Stimulated activated CD8-positive, alpha-beta memory T cell treated with anti-CD3 and anti-CD28 coated beads, Interleukin-7, amount 100 ng/mL, for 48 hours (primary cell): ENCODE measurements at places on chromosomes 6 and 20.

DNA sequence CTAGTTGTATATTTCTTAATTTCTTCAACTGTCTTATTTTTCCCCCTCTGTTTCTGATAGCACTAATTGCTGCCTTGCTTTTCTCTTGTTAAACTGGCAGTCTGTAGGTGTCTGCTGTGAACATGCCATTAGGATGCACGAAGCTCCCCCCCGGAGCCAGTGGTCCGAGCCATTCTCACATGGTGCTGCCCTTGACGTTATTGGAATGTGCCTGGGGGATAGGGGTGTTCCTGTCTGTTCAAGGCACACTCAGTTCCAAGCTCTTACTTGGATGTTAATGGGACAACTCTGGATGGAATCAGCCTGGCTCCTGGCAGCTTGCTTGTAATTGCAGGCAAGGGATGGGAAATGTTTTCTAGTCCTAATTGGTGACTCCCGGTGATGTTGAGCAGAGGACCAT is 68.4 kb downstream of the RREB1 start:
- no peak for DNase-seq

DNA sequence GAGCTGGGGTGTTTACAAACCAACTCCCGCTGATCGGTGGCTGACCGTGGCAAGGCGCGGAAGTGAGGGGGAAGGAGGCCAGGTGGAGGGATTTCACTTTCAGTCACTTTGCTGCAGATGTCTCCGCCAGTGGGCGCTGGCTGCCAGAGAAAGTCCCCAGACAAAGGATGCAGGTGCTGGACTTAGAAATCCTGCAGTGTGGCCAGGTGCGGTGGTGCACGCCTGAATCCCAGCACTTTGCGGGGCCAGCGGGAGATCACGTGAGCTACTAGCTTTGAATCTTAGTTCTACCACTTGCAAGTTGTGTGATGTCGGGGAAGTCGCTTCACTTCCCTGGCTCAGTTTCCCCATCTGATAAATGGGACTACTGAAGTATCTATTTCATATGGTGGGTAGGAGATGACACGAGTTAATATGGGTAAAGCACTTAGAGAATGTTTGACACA is 180.4 kb downstream of the ZNF217 start:
- peak; percentile 3 for DNase-seq

GRCh38 chr20:46651091-46651962 is at the start of gene SLC13A3:
SLC13A3 (minus strand) TSS chr20:46651459; CDS start chr20:46651421, 38 bp downstream.
- DNase-seq, result no peak

DNA sequence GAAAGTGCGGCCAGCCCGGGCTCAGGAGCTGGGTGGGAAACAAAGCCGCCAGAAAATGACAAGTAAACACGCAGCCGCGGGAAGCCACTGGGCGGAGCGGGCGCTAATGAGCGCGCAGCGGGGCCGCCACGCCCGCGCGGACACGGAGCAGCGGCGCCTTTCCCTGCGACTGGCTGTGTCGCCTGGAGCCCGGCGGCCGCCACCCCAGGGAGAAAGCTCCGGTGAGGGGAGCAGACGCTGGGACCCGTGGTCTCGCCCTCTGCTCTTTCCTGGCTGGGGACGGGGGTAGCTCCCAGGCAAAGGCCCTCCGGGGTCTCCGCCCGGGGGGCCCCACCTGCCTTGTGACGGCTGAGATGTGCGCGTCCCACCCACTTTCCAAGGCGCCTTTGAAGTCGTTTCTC is 54.9 kb downstream of the PRR18 start:
- DNase-seq, result no peak

DNA sequence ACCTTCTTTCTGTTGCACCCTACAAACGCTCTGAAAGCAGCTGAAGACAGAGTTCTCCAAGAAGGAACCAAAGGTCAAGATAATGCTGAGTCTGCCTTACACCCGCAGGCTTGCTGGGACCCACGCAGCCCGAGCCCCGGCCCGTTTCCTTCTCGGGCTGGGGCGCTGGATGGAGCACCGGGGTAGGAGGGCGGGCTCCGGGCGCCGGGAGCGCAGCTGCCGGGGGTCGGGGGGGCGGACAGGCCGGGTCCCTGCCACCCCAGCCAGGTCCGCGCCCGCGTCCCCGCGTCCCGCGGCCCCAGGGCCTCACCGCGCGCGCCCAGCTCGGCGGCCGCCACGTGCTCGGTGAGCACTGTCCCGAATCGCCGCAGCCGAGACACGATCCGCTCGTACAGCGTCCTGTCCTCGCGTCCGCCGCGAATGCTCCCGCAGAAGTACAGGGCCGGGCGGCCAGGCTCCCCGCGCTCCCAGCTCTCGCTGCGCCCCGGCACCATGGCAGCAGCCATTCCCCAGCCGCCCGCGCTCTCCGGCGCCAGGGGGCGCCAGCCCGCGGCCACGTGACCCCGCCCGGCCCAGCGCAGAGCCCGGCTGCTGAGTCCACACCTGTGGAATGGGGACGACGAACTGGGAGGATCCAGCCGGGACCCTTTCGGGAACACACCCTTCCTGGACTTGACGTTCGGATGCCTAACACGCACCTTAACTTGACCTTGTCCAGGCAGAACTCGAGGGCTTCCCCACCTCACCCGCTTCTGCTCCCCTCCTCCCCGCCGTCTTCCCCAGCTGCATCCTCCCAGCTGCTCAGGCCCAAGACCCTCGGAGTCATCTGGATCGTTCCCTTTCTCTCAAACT is at the start of gene DNPH1:
DNPH1 (minus strand) TSS at position 531 of the 852 bp plus-strand sequence; CDS start at position 506, 25 bp downstream.
- peak; percentile 69 for DNase-seq

- no peak for DNase-seq
These were observed 618.7 kb downstream of the PKHD1 start for GRCh38 chr6:51468704-51469103.

- no peak for DNase-seq
These were observed 453.1 kb upstream of the SLC35B3 start for GRCh38 chr6:8888468-8888867.

GRCh38 chr6:134410541-134410940 is 92.6 kb upstream of the SGK1 start:
- no peak for DNase-seq

DNA sequence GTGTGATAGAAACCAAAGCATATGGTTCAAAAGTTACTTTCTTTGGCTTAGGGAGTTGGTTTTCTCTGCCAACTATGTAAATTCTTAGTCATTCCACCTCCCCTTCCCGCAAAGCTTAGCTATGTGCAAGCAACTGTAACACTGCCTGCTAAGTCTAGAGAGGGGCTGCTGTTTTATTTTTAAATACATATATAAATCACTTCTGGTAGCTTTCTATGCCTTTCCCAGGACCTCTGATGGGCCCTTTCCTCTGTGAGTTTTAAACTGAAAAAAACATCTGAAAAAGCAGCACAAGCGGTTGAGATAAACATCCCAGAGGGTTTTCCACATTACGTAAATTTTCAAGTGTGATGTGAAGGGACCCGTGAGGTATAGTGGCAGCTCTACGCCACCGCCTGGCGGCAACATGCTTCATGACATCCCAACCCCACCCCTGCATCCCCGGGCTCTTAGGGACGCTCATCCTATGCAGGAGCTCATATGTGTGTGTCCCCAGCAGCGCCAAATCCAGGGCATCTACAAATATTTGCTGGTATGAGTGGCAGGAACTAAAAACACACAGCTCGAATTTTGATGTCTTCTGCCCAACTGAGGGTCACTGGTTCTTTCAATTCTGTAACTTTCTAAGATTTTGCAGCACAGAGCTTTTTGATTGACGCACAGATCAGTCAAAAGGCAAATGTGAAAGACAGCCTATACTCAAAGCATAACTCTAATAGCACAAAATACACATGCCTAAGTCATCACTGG is 12.7 kb downstream of the SAYSD1 start:
- DNase-seq, result no peak

DNA sequence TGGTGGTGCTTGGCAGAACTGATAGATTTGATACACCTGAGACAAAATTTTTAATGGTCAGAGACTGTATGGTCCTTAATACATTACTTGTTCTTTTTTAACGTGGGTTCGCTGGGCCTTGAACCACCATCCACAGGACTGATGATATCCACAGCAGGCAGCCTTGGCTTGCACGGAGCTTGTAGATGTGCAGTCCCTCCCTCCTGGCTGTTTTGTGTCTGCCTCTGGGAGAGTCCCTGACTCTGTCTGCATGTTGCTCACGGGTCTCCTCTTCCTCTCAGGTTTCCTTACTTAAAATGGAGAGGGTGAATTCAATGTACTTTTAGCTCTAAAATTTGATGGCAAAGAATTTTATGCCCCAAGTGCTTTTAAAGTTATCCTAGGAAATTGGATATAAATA is 17.5 kb downstream of the KIF25 start:
- no peak for DNase-seq

GRCh38 chr6:47075168-47075567 is 33.0 kb upstream of the ADGRF1 start:
- DNase-seq, result no peak

DNA sequence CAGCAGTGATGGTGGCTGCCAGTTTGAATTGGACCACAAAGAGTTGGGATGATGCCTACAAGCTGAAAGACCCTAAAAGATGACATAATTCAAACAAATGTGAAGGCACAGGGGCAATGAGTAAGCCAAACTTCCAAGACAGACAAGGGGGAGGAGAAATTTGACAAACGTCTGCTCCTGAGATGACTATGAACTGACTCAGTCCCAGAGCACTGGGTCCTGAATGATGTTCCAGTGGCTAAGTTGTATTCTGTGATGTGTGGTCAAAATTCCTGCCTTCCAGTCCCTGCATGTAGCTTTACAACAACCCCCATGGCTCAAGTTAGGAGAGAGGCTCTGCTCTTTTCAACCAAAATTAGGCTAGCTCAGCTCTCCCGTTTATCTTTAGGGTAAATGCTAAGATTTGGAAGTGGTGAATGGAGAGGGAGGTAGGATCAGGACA is 86.1 kb upstream of the SIRPA start:
- no peak for DNase-seq

GRCh38 chr6:41288030-41288753 is 1.7 kb upstream of the TREM1 start:
- no peak for DNase-seq

- no peak for DNase-seq
These were observed 1.5 kb downstream of the EPM2A start for GRCh38 chr6:145733810-145734209.

DNA sequence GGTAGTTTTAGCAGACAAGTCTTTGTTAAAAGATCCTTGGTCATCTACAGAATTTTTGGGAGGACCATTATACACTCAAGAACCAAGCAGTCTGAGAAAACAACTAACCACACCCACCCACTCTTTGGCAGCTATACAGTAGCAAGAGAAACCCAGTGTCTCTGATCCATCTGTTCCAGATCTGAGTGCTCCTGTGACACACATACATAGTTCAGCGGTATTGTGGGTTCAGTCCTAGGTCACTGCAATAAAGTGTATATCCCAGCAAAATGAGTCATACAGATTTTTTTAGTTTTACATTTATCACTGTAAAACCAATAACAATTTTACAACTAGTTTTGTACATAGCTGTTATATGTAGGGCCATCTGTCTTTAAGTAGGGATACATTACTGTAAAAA is 47.4 kb upstream of the PAK5 start:
- DNase-seq, result no peak

DNA sequence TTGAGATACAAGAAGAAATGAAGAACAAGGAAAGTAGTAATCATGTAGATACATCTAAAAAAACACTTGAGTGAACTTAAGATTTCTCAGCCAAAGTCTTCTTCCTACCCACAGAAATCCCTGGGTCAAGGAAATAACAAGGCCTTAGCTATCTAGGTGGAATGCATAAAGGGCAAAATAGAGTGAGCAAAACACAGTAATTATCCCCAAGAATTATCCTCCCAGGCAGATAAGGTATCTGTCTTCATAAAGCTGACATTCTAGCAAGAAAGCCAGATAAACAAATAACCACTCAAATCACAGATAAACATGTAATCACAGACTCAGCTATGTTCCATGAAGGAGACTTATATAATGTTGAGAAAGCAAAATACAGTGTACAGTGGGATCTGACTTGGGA is 136.9 kb upstream of the C6orf118 start:
- DNase-seq, result no peak

- DNase-seq, result no peak
These were observed 19.5 kb downstream of the CCDC167 start for GRCh38 chr6:37480118-37480736.

DNA sequence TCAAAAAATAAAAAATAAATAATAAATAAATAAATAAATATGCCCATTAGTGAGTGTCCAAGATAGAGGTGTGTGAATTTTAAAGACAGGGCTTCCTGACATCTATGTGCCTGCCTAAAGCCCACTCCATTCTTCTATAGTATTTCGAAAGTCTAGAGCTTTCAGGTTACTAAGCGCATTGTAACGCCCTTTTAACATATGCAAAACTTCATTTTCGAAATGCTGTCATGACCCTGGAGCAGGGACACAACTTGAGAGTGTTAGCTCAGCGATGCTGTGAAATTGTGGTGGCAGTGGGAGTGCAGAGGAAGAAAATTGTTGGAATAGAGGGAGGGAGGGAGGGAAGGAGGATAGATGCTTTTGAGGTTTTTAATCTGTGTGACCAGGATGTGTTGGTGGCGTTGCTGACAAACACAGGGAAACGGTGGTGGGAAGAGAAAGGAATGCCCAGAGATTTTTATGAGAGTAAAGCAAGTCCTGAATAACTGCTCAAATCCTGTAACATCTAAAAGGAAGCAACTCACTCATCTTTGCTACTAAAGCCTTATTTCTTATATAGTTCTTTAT is 169.3 kb downstream of the ARID1B start:
- no peak for DNase-seq

DNA sequence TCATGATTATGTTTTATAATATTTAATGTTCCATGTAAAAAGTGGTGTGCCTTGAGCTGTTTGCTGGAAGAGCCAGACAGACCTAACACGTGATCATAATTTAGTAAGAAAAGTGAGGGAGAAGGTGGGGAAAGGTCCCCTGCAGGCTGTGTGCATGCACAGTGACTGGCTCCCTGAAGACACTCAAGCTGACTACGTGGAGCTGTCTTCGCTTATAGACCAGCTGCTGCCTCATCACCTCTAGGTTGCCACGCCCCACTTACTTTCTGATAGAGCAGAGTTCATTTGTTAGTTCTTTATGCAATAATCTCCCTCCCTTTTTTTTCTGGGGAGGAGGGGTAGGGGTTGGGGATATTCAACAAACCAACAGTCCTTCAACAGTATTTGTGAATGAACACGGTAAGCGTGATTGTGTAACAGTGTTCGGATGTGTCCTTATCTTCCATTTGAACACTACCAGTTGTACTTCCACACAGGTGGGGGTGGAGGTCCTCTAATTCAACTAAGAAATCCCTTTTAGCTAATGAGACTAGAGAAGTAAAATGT is 157.3 kb downstream of the BACH2 start:
- DNase-seq, result no peak

GRCh38 chr20:61118429-61119224 is 133.4 kb upstream of the CDH4 start:
- DNase-seq, result no peak

DNA sequence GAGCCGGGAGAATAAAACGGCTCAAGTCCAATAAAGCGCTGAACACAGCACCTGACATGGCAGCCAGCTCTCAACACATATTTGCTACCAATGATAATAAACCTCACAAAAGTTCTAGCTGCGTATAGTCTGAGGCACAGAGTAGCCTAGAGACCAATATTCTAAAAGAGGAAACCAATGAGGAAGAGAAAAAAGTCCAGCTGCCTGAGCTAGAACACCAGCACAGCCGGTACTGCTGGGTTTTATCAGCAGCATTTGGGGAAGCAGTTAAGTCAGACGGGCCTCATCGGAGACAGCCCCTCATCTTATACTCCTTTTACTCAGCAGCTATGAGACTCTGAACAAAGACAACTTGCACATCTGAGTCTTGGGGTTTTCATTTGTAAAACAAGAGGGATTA is 2.4 kb upstream of the RTF2 start:
- no peak for DNase-seq
